Stimulated activated CD8-positive, alpha-beta memory T cell treated with anti-CD3 and anti-CD28 coated beads, Interleukin-4, amount 100 ng/mL, for 1 hour (primary cell): ENCODE measurements at places on chromosomes 1 and 21.

GRCh38 chr1:109664671-109665070 lies 3.2 kb upstream of the GSTM2 start:
- DNase-seq: no peak

GRCh38 chr1:207025146-207025880 lies 7.2 kb downstream of the C1orf116 start:
- no peak for DNase-seq

- no peak for DNase-seq
These were observed 91.5 kb upstream of the ESRRG start for GRCh38 chr1:216814576-216815259.

DNA sequence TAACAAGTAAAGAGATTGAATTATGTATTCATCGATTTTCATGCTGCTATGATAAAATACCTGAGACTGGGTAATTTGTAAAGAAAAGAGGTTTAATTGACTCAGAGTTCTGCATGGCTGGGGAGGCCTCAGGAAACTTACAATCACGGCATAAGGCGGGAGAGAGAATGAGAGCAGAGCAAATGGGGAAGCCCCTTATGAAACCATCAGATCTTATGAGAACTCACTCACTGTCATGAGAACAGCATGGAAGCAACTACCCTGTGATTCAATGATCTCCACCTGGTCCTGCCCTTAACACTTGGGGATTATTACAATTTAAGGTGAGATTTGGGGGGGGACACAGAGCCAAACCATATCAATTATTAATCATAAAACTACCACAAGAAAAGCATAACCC lies 3.3 kb upstream of the GBP3 start:
- no peak for DNase-seq

DNA sequence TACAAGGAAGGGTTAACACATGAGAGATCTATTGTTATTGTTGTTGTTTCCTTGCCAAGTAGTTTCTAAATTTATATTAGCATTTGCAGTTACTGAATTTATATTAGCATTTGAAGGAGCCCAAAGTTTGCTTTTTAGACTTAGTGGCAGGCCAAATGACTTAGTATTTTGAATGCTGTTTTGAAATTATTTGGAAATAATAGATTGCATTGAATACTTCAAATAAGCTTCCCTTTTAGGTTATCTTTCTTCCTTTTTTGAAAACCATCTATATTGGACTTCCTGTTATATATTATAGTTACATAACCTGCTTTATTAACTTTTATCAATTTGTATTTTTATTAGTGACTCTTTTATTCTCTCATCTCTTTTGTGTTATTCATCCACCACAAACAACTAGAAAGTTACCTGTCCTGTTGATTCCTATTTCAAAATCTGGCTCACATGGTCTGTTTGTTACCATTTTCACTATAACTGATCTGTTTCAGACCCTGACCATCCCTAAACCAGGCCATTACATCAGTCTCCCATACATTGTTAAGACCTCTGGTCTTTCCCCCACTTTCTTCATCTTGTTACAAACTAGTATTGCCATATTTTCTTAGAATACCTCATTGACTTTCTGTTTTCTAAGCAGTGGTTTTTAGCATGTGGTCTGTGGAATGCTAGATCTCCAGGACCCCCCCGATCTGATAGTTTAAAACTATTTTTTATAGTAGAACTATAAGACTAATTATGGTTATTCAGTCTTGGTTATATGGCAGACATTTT lies 185.2 kb downstream of the RASAL2 start:
- DNase-seq: no peak

DNA sequence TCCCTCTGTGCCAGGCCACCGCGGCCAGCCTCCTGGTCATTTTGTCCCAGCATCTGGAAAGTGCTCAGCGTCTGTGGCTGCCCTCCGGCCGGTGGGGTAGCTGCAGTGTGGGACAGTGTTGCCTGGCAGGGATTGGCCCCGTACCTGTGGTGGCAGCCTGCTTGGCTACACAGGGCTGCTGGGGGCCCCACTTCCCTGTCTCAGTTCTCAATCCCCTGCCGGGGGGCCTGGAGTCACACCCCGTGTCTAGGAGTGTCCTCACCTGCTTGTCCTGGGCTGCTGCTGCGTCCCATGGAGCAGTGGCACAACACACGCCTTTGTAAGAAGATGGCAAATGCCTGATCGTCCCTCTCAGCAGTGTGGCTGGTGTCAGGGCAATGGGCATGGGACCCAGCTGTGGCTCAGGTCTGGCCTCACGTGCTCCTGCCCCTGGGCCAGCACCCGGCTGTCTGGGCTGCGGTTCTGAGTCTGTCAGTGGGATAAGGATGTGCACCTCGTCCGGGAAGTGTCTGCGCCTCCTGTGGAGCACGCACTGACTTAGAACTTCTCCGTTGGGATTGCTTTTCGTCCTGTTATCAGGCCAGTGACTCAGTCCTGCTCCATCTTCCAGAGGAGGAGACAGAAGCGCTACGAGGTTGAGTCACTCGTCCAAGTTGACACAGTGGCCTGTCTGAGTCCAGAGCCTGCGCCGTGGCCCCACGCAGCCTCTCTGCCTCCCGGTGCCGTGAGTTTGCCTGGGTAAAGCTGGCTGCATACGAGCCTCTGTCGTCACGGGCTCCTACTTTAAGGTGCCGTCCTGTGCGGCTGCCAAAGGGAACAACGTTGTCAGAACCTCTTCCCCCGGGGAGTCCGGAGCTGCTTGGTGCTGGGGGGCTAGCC lies 41.0 kb downstream of the CRYAA start:
- no peak for DNase-seq

- DNase-seq: no peak
These were observed 315.1 kb downstream of the HHIPL2 start for GRCh38 chr1:222232842-222233241.

GRCh38 chr1:233520261-233521191 lies 93.4 kb upstream of the KCNK1 start:
- DNase-seq: no peak

- DNase-seq: no peak
These were observed 108.0 kb upstream of the ADAR start for GRCh38 chr1:154716011-154716410.
